ENCODE measurements at places on chromosomes 11 and 22.

GRCh38 chr22:40904101-40904500 is 42.2 kb upstream of the DNAJB7 start:
- DNase-seq = no peak

- DNase-seq = no peak
These were observed 414.5 kb upstream of the SYN3 start for GRCh38 chr22:33472462-33473344.

GRCh38 chr11:62147545-62147944 is 23.7 kb downstream of the INCENP start:
- peak; percentile 29 for DNase-seq

- no peak for DNase-seq
These were observed 3.6 kb downstream of the LDLRAD3 start for GRCh38 chr11:35947437-35947836.

GRCh38 chr11:68784653-68785052 is 33.3 kb upstream of the TESMIN start:
- no peak for DNase-seq

DNA sequence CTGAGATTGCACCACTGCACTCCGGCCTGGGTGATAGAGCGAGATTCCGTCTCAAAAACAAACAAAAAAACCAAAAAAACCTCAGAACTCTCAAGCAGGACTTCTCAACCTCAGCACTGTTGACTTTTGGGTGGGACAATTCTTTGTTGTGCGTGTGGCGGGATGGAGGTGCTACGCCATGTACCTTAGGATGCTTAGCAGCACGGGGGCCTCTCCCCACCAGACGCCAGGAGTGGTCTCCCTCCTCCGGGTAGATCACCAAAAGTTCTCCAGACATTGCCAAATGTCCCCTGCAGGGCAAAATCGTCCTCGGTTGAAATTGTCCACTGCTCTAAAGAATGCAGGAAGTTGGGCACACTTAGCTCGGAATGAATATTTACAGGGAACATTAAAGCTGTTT is 26.9 kb upstream of the ATXN10 start:
- no peak for DNase-seq

DNA sequence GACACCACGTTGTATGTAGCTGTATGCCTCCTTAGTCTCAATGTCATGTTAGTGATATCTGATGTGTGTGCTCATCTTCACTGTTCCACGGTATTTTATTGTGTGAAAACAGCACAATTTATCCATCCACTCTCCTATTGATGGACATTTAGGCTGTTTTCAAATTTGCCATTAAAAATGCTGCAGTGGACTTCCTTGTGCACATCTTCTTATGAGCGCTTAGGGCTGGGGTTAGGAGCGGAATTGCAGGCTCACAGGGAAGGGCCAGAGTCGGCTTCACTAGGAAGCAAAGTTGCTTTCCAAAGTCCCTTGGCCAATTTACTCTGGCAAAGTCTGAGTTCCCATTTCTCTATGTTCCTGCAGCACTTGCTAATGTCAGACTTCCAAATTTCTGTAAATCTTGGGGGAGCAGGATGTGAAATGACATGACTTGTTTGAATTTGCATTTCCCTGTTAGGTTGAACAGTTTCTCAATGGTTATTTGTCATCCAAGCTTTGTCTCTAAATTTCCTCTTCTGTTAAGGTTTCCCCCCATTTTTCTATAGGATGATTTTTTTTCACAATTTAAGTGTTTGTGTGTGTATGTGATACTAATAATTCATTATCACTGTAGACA is 75.4 kb downstream of the MYEOV start:
- peak; percentile 4 for DNase-seq

- DNase-seq = no peak
These were observed 24.0 kb downstream of the TPST2 start for GRCh38 chr22:26565889-26566288.

Measured in H9 (cell line).